ENCODE measurements at places on chromosomes 11 and 22.
A peak's percentile ranks its signal among the peaks of the same experiment; 100 is the strongest.

- peak; percentile 93 for DNase-seq
Observed at GRCh38 chr11:94926698-94927237, 46.6 kb downstream of the CWC15 start.

DNA sequence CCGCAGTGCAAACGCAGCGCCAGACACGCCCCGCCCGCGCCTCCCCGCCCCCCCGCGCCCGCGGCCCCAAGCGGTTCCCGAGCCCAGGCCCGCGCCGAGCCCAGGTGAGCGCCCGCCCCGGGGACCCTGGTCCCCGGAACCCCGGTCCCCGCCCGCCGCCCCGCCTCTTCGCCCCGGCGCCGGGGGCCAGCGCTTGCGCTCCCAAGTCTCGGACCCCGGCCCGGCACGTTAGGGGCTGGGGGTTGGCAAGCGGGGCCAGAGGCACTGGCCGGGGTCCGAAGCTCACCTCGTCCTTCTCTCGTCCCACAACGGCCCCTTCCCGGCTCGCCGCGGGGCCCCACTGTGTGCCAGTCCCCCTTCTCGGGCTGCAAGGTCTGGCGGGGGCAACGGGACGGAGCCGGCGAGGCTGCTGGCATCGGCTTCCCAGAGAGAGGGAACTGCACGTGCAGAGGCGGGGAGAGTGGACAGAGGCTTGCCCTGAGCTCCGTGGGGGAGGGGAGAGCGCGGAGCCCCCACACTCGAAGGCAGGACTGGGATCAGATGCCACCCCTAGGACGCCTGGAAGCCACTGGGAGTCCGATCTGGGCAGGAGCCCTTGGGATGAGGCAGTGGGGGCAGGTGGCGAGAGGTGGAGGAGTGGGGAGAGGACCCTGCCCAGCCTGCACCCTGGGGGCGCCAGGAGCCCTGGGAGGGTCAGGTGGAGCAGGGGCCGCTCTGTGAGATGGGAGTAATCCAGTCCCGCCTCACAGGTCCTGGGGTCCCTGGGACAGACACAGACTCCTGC is 1.8 kb upstream of the AIFM3 start:
- DNase-seq: no peak

- DNase-seq: no peak
Observed at GRCh38 chr11:128689591-128689947, 4.3 kb upstream of the FLI1 start.

DNA sequence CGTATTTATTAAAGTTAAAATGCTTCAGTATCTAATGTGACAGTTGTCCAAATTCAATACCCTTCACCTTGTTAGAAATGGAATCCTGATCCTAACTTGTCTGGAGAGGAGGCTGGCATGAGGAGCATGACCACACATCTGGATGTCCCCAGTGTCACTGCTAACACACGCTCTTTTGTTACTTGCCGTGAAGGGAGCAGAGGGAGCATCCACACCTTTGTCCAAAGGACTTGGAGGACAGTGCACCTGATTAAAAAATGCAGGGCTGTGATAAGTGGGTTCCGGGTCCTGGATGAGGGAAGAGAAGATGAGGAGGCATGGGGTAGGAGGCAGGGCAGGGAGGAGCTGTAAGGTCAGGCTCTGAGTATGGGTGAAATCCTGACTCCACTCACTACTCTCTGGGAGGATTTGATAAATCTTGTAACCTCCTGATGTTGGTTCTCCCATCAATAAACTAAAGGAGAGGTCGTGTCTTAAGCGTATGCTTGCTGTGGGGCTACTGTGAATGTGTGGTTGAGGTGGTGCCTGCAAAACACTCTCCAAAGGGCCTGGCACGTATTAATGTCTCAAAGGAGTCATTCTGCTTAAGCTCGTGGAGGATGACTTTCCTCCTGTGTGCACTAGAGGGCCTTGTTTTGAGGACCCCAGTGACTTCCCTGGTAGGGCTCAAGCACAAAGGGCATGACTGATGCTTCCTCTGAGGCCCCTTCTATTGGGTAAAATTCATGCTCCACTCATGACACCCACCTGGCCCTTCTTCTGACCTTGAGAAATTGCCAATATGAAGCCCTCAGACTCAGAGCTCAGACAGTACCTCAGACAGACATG is 16.8 kb upstream of the IGLL5 start:
- no peak for DNase-seq

- no peak for DNase-seq
Observed at GRCh38 chr11:44854086-44854485, 96.6 kb downstream of the TP53I11 start.

- no peak for DNase-seq
Observed at GRCh38 chr22:17695986-17696385, 57.4 kb downstream of the BCL2L13 start.

GRCh38 chr11:91800208-91800914 is 424.3 kb upstream of the FAT3 start:
- DNase-seq: no peak

- no peak for DNase-seq
Observed at GRCh38 chr11:9057888-9058287, 33.5 kb downstream of the SCUBE2 start.

- peak; percentile 25 for DNase-seq
Observed at GRCh38 chr22:33922349-33922681, 2.0 kb upstream of the LARGE1 start.

GRCh38 chr22:46201059-46201757 is 48.9 kb downstream of the CDPF1 start:
- peak; percentile 4 for DNase-seq

GRCh38 chr11:82992223-82992622 is 79.5 kb downstream of the RAB30 start:
- no peak for DNase-seq

- no peak for DNase-seq
Observed at GRCh38 chr11:130947481-130947880, 31.2 kb upstream of the SNX19 start.

- DNase-seq: no peak
Observed at GRCh38 chr11:108224911-108225786, 2.3 kb downstream of the ATM start.

All from right lung (tissue), 10 donors.